ENCODE measurements at places on chromosomes 16 and 17.
A peak's percentile ranks its signal among the peaks of the same experiment; 100 is the strongest.

DNA sequence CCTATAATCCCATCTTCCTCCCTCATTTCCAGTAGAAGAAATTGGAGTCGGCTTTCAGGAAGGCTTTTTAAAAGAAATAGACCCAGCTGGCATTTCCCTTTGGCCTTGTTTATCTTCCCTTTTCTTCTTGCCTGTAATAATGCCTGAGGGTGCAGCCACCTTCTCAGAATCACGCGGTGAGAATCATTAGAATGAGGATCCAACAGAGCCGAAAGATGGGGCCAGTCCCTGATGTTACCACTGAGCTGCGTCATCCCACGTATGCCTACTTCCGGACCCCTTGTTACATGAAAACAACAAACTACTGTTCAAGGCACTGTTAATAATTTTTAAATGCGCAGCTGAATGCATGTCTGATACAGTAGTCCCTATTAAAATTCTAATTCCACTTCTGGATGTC lies 24.1 kb downstream of the SDR42E1 start:
- no peak for DNase-seq

- DNase-seq: no peak
Measured at GRCh38 chr16:22770866-22771265, 43.1 kb upstream of the HS3ST2 start.

GRCh38 chr16:75317532-75317931 lies 66.1 kb upstream of the BCAR1 start:
- DNase-seq: no peak

DNA sequence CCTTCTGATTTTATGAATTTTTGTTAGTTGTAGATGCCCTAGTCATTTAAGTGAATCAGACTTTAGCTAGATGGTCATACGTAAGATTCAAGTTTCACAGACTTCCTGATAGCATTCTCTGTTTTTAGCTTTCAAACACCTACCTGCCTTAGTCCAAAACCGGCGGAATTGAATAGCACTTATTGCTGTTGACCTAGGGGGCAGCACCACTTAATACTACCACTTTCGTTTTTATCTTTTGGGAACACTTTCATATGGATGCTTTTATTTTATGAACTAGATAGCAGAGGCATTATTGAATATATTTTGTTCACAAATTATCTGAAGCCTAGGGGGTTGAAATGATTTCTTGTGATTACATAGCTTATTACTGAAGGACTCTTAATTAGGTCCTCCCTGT lies 31.5 kb downstream of the TADA2A start:
- no peak for DNase-seq

DNA sequence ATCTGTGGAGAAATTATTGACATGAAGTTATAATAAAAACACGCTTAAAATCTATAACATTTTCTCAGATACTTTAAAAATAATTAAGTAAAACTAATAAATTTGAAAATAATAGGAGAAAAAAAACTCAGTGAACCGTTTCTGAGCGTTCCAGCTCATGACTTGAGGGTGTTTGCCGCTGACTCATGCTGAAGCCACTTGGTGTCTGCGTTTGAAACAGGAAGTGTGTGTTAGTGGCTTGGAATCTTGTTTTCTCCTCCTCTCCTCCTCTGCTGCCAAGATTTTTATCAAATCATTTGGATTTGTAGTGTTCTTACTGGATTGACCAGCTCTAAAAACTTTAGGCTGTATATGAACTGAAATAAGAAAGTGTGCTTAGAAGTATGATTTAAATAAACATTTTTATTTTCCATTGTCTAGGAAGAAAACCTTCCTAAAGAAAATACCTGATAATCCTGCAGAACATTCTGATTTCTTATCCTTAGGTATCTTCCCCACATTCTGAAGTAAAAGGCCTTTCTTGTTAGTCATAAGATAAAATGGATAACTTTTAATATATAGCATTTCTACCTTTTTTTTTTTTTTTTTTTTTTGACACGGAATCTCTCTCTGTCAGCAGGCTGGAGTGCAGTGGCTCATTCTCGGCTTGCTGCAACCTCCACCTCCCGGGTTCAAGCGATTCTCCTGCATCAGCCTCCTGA lies 30.8 kb downstream of the USP10 start:
- no peak for DNase-seq

DNA sequence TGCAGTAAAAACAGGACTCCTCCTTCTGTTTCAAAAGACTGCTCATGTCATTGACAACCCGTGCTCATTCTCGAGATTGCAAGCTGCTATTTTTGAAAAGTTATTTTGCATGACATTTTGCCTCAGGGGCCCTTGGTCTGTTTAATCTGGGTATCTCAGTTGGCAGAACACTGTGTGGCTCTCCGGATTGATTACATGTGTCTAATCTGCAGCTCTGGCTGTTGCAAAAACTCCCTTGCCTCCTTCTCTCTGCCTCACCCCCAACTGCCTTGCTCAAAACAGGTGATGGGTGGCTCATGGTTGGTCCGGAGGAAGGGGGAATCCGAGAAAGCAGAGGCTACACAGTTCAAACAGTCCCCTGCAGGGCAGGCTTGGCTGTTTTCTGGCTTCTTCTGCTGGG lies 25.3 kb downstream of the GINS3 start:
- no peak for DNase-seq

GRCh38 chr17:7330638-7331015 lies 1.5 kb upstream of the NEURL4 start:
- DNase-seq: no peak

- no peak for DNase-seq
Measured at GRCh38 chr16:86498155-86498670, 12.1 kb upstream of the FOXF1 start.

GRCh38 chr17:63998050-63998720 lies at the start of gene PRR29:
Gene PRR29, plus strand, starts transcription at chr17:63998351. Its CDS starts 14 bp downstream, at chr17:63998365.
- DNase-seq: peak; percentile 51

DNA sequence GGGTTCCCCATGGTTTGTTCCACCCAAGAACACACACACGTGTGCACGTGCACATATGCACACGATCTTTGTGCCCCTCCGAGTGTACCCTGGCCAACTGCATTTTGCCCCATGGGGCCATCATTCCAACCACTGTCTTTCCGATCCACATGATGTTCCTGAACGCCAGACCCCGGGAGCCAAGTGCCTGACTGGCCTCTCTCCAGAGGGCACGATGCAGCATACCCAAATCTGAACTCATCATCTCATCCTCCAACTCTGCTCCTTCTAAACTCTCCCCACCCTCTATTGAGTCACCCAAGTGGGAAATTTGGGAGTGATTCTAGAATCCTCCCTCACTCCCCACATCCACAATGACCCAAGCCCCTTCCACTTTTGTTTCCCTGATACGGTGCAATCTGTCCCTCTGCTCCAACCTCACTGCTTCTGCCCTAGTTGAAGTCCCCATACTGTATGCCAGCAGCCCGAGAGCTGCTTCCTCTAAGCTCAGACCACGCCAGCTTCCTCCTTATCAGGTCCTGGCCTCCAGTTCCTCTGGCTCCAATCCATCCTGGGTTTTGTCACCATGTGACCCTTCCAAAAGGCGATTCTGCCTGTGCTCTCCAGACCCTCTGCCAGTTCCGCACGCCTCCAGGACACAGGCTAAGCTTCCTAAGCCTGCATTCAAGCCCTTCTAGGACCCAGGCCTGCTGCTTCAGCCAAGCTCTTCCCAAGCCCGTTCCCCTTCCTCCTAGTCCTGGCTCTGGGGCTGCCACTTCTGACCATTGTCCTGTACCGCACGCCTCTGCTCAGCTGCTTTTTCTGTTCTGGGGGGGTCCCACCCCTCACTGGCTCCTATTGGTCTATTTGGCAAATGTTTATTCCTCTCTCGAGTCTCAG lies 10.1 kb upstream of the TMEM208 start:
- no peak for DNase-seq

- no peak for DNase-seq
Measured at GRCh38 chr16:78364556-78364880, 265.1 kb downstream of the WWOX start.

DNA sequence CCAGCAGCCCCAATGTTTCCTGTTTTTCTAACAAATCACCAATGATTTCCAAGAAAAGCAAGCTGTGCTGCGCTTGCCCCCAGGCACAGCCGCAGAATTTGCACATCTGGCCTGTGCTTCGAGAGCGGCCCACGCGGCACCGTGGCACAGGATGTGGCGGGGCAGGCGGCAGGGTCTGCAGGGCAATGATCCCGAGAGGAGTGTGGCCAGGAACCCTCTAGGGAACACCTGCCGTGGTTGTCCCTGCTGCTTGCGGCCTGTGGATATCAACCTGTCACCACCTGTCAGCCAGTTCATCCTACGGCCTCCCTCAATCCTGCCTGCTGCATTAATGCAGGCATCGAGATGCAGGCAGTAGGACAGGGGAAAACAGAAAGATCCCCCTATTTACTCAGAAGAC lies 24.0 kb downstream of the PIK3R5 start:
- peak; percentile 43 for DNase-seq

DNA sequence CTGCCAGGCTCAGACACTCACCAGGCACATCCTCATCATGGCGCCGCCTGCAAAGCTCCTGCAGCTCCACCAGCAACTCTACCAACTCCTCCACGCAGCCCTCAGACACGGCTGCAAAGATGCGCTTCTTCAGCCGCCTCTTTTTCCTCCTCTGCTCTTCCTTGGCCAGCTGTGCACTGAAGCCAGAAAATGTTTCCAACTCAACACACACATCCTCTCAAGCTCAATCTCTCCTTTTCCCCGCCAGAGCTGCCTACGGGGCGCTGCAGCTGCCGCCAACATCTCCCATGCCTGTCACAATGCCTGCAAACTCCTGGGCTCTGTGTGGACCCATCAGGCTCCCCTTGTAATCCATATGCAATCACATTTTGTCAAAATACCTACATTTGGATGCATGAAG lies 14.2 kb downstream of the TRPV3 start:
- DNase-seq: no peak

DNA sequence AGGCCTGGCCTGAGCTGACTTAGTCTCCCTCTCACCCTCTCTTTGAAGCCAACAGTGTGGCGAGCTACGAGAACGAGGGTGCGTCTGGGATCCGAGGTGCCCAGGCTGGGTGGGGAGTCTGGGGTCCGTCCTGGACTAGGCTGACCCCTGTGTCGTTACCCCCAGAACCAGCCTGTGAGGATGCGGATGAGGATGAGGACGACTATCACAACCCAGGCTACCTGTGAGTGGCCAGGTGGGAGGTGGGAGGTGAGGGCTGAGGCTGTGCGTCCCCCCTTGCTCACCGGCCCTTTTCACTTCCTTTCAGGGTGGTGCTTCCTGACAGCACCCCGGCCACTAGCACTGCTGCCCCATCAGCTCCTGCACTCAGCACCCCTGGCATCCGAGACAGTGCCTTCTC lies 1.6 kb downstream of the LAT start:
- DNase-seq: no peak
